T-helper 17 cell (primary cell): ENCODE measurements at places on chromosomes 13 and 19.

DNA sequence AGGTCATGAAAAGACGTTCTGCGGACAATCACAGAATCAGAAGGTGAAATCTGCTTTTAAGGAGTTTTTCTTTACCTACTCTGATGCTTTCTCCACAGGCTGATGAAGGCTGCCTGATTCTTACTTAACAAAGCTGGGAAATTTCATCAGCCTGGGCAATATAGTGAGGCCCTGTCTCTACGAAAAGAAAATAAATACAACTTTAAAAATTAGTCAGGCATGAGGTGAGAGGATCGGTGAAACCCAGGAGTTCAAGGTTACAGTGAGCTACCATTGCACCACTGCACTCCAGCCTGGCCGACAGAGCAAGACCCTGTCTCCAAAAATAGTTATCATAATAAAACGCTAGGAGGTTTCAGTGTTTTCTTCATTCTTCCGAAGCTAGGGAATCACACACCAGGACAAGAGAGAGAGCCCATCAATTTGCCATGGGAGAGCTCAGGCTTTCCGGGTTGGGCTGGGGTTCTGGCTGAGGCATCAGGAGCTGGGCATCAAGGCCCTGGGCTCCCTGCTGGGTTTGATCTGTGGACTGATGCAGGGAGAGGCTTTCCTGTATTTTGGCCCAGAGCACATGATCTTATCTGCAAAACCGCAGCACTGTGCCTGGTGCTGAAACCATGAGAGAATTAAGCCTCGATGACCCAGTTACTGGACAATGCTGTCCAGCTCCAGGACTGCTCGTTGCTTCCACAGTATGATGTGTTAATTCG is 25.1 kb upstream of the CEBPG start:
- no peak for DNase-seq

GRCh38 chr13:50438351-50438750 is 405.1 kb downstream of the DLEU7 start:
- DNase-seq: no peak

GRCh38 chr13:30364876-30365275 is 57.4 kb upstream of the UBE2L5 start:
- DNase-seq: no peak

DNA sequence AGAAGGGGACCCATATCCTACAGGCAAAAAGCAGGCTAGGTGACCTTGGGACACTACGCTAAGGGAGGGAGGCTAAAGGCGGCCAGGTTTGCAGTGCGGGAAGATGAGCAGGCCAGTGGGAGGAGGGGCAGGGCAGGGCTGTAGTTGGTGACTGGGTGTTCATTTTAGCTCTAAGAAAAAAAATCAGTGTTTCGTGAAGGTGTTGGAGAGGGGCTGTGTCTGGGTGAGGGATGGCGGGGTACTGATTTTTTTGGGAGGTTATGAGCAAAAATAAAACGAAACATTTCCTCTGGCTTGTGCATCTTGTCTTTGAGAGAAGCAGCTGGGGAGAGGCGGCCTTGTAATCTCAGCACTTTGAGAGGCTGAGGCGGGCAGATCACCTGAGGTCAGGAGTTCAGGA is 4.3 kb upstream of the NUP62 start:
- DNase-seq: no peak

DNA sequence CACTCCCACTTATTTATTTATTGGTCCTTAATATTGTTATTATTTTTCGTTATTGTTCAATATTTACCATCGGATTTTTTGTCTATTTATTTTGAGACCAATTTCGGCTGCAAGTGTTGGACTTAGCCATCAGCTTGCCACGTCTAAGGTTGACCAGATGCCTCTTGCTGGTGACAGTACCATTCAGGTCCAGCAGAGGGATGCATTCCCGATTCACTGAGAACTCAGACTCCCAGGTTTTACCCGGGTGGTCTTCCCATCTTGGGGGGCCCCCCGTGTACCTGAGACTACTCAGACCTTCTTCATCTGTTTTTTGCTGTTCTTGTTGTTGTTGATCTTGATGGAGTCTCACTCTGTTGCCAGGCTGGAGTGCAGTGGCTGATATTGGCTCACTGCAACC is 1435.2 kb downstream of the UQCRFS1 start:
- no peak for DNase-seq

DNA sequence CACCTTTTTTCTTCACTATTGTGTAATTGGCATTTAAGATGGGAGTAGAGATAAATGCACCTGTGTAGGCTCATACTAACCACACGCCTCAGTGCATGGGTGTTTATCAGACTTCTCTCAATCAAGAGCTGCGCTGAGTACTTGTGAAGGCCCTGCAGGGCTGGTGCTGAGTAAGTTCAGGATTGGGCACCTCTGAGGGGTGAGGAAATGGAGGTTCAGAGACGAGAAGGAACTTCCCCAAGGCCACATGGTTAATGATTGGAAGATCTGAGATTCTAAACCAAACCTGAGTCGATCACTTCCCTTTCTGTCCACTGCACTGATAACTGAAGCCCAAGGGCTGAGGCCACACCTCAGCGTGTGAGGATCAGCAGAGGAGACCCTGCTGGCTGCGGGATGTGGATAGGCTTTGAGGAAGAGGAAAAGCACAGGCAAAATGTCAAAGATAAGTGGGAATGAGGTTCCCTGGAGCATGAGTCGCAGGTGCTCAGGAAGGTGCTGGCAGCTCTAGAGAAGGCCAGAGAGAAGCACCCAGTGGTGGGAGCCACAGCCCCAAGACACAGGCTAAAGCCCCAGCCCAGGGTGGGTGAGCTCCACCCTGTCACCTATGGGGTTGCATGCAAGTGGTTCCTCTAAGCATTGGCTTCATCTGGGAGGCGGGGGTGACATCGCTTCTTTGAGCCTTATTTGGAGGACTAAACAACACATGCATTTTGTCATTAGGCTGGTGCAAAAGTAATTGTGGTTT is 32.3 kb upstream of the GJB6 start:
- DNase-seq: no peak

GRCh38 chr13:41312176-41312500 is 1.1 kb downstream of the NAA16 start:
- DNase-seq: no peak

DNA sequence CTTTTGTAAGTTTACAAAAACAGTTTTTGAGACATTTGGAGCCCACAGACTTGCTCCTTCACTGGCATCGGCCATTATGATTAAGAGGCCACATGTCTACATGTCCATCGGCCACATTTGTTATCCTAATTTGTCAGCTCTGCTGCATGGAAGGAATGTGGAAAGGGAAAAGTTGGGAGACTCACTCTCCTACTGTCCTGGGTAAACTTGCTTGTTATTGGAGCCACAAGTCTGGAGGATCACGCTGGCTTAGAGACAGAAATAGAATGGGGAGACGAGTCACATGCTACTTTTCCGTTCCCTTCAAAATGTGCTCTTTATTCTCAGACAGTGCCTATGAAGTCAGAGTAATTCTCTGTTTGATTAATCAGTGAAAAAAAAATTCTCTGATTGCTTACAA is 741.2 kb upstream of the PCDH9 start:
- DNase-seq: no peak

- DNase-seq: no peak
Observed at GRCh38 chr19:5166262-5166661, 174.3 kb downstream of the PTPRS start.

GRCh38 chr19:51311351-51312257 is at the start of gene IGLON5:
IGLON5 (plus strand) TSS chr19:51311644; CDS start chr19:51311848, 204 bp downstream.
- no peak for DNase-seq

DNA sequence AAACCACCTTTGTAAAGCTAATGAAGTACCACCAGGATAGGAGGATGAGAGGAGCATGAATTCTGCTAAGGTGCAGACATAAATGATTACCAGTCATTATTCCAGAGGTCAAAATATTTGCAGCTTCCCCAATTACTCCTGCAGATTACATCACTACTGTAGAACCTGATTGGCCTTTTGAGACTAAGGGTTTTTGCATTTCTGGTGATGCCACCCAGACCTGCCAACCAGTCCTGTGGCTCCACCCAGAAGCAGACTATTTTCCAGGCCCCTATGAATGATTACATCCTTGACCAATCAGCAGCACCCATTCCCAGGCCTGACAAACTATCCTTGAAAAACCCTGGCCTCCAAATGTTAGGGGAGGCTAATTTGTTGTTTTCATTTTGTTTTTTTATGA is 11.2 kb upstream of the KCNC3 start:
- DNase-seq: no peak

DNA sequence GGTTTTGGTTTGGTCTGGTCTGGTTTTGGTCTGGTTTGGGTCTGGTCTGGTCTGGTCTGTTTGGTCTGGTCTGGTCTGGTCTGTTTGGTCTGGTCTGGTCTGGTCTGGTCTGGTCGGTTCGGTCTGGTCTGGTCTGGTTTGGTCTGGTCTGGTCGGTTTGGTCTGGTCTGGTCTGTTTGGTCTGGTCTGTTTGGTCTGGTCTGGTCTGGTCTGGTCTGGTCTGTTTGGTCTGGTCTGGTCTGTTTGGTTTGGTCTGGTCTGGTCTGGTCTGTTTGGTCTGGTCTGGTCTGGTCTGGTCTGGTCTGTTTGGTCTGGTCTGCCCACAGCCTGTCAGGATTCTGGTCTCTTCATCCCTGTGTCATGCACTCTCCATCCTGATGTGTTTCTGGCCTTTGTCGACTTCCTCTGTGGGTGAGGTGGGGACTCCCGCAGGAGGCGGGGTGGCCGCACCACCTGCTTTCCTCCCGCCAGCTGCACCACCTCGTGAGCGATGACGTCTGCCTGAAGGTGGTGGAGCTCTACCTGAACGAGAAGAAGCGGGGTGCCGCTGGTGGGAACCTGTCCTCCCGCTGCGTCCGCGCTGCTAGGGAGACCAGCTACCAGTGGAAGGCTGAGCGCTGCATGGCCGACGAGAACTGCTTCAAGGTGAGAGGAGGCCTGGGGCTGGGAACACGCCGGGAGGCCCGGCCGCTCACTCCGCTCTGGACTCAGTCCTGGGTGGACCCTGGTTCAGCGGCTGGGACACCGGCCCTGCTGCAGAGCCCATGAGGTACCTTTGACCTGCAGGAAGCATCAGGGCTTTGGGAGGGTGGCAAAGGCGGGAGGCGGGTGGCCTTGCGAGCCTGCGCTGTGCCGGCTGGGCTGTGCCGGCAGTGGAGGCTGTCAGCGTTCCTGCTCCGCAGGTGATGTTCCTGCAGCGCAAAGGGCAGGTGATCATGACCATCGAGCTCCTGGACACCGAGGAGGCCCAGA is 12.9 kb upstream of the F2RL3 start:
- no peak for DNase-seq

DNA sequence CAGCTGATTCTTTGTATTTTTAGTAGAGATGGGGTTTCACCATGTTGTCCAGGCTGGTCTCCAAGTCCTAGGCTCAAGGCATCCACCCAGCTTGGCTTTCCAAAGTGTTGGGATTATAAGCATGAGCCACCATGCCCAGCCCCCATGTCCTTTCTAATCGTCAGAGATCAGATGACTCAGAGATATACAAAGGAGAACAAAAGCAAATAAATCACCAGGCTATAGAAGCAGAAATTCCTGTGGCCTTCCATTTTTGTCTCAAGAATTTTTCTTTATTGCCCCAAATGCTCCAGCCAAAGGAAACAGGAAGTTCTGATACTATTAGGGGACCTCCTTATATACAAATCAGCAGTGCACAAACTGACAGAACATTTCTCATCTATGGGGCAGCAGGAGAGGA is 207.8 kb downstream of the RFC3 start:
- no peak for DNase-seq

DNA sequence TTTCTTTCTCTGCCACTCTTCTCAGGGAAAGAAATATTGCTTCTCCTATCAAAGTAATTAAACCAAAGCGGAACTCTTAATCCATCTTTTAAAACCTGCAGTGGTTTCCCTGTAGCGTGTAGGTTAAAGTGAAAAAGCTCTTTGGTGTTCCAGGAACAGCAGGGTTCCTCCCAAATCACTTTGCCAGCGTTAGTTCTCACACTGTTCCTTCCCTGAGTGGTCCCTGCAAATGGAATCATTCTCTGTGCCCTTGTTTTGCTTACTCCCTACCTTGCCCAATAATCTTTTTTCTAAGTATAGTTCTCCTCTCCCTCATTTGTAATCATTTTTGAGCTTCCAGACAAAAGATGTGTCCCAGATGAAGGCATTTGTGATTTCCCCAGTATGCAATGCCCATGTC is 207.5 kb downstream of the HS6ST3 start:
- no peak for DNase-seq

GRCh38 chr13:99310382-99311031 is 3.3 kb upstream of the GPR183 start:
- DNase-seq: no peak

GRCh38 chr19:7214324-7215089 is 79.7 kb downstream of the INSR start:
- no peak for DNase-seq

DNA sequence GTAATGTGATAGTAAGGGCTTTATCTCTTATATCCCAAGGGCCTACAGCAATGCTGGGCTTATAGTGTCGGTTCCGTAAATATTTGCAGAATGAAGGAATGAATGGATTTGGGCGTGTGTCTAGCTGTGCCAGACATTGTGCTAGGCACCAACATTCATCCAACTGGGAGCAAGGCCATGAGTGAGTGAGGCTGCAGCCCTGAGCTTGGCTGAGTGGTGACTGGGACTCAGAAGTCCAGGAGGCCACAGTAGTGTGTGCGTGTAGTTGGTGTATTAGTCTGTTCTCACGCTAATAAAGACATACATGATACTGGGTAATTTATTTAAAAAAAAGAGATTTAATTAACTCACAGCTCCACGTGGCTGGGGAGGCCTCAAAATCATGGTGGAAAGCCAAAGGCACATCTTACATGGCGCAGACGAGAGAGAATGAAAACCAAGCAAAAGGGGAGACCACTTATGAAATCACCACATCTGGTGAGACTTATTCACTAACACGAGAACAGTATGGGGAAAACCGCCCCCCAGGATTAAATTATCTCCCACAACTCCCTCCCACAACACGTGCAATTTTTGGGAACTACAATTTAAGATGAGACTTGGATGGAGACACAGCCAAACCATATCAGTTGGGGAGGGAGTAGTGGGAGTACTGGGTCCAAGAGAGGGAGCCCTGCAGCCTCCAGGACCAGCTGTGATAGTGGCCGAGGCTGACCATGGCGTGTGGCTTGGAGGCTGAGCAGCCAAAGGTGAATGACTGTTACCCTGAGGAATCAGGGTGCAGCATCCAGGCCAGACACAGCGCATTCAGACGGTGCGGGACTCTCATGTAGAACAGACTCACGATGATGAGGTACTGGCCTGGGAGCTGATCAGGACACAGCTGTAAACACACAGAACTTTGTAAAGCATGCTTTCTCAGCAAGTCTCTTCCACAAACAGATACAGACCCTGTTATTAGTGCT is 104.6 kb downstream of the TEX26 start:
- no peak for DNase-seq

- no peak for DNase-seq
Observed at GRCh38 chr13:58843567-58843966, 1212.0 kb downstream of the PCDH17 start.

DNA sequence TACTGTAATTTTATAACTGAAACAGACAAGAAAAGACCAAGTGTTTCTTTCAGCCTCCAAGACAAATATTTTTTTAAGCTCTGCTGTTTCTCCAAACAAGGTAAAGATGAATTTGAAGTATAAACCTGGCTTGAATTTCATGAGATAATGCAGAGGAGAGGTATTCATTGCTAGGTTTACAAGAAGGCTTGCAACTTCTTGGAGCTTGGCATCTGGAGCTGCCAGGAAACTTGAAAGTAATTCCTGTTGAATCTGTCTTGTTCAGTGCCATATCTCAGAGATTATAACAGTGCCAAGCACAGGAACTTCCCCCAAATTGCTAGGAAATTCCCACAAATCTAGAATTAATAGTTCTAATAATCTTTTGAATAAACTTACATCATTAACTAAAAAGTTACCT is 70.9 kb downstream of the CDK8 start:
- DNase-seq: no peak
